HEK293T (cell line): ENCODE measurements at places on chromosomes 11 and 22.

- no peak for DNase-seq
Observed at GRCh38 chr11:86699040-86699791, 26.8 kb upstream of the ME3 start.

DNA sequence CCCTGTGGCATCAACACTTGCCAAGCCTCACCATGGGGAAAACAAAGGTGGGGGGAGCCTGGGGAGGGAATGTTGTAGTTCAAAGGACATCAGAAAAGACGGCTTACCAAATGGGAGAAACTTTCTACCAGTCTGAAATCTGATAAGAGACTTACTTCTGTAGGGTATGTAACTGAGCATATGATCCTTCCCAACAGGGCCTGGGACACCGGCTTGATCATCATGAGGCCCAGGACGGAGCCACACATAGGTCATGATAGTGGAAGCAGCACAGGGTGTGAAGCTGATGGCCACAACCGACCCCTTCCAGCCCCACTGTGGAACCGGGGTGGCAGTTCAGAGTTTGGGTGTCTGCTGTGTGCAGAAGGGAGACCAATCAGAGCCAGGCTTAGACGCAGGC is 51.1 kb downstream of the MICAL3 start:
- DNase-seq: no peak

GRCh38 chr22:27170491-27170890 is 513.1 kb downstream of the MIAT start:
- DNase-seq: no peak

DNA sequence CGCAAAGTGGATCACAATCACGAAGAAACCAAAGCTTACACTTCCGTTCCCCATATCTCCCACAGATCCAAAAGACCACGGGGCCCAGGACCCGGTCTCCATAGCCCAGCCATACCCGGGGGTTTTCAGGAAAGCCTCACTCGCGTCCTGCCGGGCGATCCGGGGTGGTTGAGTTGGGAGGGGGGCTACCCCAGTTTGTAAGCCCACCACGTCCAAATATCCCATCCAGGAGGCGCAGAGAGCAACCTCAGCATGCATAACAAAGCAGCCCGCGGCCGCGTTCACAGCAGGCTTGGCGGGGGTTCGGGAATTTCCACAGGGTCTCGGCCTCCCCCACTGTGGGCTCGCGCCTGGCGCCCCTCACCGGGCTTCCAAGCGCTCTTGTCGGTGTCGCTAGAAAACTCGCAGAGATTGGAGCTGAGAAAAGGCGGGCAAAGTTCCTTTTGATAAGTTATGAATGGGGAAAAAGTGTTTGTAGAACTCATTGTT is 9.5 kb downstream of the SDF2L1 start:
- DNase-seq: no peak

GRCh38 chr11:114115451-114115928 is 56.0 kb downstream of the ZBTB16 start:
- DNase-seq: no peak

DNA sequence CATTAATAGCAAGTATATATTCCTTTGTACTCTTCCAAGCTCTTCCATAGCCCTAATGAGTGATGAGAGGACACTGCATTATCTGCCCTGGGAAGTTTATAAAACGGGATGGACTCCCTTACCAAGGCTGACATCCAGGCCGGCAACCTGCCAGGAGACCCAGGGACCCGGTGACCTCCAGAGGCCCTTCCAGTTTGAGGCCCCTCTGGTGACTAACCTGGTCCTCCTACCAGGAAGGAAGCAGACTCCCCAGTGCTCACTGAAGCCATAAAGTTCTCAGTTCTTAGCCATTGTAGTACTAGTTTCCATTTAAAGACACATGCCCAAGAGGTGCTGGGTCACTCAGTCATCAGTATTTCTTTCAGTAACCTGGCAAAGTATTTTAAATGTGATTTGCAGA is 345.4 kb downstream of the TENM4 start:
- no peak for DNase-seq

DNA sequence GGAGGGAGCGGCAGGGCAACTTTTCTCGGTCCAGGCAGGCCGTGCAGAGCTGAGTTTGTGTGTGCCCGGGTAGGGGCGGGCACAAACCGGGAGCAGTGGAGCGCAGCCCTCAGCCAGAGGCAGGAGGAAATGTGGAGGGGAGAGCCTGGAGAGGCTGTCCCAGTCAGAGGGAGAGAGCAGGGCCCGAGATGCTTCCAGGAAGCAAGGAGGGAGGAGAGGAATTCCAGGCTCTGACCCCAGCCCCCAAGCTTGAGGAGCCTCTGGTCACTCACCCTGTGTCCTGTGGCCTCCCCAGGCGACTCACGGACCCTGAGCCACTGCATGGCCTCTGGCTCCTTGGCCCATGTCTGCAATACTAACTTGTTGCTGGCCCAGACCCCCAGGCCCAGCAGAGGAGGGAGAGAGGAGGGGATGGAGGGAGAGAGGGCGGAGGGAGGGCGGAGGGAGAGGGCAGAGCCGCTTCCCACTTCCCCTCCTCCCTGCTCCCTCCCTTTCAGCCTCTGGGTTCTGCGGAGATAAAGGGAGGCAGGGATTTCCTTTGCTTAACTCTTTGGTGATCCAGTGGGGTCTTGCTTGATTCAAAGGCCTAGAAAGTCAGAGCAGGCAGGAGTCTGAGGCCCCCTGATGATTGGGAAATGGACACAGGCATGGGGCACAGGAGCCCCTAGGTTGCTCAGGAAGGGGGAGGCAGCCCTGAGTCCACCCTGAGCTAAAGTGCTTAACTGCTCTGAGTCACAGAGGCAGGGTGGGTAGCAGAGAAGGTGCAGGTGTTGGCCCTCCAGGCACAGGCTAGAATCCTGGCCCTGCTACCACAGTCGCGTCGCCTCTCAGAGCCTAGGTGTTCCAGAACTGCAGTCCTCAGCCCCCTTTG is at the start of gene C1QTNF6:
Gene C1QTNF6, minus strand, starts transcription at position 357 of the 871 bp plus-strand sequence. Its CDS starts 34 bp downstream, at position 323.
- no peak for DNase-seq

DNA sequence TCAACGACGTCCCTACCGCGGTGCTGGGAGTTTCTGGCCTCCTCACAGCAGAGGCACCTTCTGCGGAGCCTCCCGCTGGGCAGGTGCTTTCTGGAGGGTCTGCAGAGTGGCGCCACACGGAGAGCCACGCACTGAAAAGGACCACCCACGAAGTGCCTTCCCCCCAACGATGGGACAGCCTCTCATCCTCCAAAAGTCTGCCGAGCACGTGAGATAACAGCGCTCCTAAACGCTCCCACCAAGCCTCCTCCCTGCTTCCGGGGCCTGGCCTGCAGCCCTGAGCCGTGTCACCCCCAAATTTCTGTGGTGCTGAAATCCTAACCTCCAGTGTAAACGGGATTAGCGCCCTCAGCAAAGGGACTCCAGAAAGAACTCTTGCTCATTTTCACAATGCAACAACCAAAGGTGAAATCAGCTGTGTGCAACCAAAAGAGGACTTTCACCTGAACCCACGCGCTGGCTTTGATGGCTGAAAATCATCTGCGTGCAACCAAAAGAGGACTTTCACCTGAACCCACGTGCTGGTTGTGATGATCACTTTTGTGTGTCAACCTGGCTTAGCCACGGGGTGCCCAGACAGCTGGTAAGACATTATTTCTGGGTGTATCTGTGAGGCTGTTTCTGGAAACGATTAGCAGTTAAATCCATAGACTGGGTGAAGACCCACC is 924.6 kb downstream of the BRD1 start:
- no peak for DNase-seq

DNA sequence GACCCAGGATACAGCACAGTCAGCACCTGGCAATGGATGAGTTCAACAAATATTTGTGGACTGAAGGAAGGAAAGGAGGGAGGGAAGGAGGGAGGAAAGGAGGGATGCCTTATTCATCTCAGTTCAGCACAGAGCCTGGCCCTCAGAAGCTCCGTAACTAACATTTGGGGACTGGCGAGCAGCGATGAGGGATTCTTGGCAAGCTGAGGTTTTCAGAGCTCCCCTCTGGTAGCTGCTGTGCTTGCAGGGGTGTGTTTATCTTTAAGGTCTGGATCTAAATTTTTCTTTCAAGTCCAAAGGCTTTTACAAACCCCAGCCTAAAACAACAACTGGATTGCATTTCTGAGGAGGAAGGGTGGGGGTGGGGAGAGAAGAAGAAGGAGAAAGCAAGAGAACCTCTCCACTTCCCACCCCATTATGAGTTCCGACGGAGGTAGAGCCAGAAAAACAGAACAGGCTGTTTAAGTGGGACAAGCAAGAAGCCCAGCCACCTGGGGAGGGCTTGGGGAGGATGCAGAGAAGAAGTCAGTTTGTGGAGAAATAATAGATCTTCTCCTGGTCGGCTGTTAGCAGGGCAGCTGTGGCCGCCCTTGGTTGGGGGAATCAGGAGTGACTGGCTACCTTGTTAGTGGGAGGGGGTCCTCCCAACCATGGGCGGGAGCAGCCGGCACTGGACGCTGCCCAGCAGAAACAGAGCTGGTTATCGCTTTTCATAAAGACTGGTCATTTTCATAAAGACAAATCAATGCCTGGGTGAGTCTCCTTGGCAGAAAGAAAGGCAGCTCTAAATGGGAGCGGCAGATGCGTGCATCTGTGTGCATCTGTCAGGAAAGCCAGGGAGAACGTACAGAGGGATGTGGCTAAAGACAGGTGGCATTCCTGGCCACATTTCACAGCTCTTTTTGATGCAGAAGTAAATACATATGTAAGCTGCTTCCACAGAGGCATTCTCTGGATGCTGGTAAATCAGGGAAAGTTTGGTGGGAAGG is 78.0 kb downstream of the TSPAN18 start:
- DNase-seq: no peak

- DNase-seq: no peak
Observed at GRCh38 chr11:129865701-129866100, 29.7 kb downstream of the NFRKB start.

DNA sequence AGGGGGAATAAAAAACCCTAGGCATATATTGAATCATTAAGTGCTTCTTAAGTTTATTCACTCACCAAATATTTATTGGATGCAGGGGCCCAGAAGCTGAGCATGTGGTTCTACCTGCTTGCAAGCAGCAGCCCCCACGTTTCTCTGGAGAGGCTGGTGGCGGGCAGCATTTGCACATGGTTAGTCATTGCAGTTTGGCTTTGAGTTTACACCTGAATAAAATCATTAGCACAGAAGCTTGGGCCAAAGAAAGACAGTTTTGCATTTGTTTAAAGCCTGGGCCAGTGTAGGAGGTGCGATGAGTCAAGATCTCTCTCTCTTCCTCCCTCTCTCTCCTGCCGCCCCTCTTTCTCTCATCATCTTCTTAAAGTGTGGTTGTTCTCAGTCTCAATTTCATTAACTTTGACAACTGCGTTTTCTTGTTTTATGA is 72.6 kb downstream of the C22orf31 start:
- DNase-seq: no peak
